Mammary epithelial cell (primary cell): ENCODE measurements at places on chromosomes 16 and 17. TPM values are rescaled to one million over a fixed set of nuclear protein-coding genes. Genes with fewer than 3 reads are reported as not detected.

DNA sequence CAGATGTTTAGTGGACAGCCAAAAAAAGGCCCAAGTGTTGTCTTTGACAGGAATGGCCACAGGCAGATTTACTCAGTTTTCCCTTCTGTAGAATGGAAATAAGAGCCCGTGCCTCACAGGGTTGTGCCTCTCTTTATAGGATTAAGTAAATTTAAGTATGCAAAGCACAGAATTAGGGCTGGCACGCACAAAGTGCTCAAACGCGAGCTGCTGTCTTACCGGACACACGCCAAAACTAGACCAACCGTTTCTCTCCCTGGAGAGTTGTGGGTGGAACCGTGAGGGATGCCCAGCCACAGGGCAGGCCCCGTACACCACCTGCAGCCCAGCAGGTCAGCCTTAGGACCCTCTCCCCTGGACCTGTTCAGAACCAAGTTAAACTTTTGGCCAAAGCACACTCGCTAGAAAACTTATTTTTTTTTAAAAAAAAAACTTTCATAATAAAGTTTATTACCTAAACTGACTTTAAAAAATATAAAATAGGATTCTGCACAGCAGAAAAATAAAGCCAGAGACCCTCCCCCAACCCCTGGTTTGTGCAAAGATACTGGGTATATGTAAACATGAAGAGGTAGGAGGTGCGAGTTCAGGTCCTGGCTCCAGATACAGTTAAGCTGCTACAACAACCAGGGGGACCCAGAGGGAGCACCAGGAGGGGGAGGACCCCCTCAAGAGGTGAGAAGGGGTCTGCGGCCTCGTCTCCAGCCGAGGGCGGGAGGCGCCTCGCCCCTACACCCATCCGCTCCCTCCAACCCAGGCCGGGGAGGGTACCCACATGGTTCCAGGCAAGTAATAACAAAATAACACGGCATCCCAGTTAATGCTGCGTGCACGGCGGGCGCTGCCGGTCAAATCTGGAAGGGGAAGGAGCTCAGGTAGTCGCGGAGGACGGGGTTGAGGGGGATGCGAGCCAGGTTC lies 1.8 kb downstream of the SOCS1 start:
- DNase-seq, result no peak

- DNase-seq, result no peak
Measured at GRCh38 chr17:78893684-78894083, 9.3 kb downstream of the CEP295NL start.

C16orf92 gene
- polyA plus RNA-seq, result not detected

ADORA2B gene
- polyA plus RNA-seq, result 70.6 TPM
